NCI-H774 (cell line): ENCODE measurements at places on chromosomes 6 and 20.

GRCh38 chr20:58888521-58889333, 36.2 kb downstream of the GNAS start:
- peak; percentile 65 for DNase-seq

DNA sequence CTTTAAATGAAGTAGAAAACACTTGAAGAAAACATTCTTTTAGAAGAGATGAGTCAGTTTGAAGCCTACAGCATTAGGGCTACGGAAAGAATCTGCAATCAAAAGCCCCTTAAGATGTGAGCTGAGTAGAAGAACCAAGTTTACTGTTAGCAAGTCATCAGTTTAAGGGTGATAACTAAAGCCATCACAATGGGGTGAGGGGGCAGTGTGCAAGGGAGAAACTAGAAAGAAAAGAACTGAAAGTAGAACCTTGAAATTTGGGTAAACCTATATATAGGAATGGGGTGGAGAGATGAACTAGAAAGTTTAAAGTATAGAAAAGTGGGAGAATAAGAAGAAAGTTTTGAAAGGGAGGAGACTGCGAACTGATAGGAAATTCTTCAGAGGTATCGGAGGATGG, 212.9 kb downstream of the COL19A1 start:
- DNase-seq, result no peak

- DNase-seq, result no peak
These were observed 82.2 kb upstream of the SALL4 start for GRCh38 chr20:51884561-51884960.

DNA sequence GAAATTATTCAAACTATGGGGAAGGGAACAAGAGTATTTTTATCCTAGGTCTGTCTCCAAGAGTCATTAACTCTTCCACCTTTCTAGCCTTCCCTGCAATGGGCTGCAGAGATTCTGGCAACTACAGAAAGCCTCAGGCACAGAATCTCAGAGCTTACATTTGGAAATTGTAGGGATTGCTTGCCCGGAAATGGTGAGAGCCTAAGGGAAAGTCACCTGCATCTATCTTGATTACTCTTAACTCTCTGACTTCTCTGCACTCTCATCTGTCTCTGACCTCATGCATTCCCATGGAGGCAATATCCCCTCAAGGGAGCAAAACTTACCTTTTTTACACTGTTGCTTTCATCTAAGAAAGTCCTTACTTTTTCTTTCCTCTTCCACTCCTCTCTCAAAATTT, 513.2 kb upstream of the MARCKS start:
- no peak for DNase-seq
